ENCODE measurements at places on chromosomes 5 and 9.

DNA sequence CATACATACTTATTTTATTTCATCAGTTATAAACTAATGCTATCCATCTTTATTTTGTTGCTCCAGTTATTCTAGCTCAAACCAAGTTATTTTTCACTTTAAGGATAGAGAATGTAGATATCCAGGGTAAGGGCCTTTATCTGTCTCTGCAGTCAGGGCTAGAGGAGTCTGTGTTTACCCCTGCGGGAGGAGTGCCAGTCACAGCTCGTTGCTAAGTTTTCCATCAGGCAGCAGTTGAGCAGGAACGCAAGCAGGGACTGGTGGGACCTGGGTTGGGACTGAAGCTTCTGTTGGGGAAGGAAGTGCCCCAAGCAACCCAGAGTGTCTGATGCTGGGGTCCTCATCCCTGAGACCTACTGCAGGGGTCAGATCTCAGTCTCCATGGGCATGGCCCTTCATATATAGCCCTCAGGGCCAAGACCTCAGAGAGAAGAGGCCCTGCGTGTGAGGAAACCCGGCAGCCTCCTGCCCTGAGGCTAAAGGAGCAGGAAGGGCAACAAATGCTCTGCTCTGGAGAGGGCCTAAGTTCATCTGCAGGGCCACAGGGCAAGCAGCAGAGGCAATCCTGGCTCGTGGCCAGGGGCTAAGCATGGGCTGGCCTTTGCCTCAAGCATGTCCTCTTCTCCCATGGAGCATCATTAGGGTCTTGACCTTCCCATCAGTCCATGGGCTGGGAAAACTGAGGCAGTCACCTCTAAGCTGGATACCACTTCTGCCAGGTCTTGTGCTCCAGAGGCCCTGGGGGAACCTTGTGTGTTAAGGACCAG, 6.6 kb downstream of the SLC22A4 start:
- no peak for DNase-seq

DNA sequence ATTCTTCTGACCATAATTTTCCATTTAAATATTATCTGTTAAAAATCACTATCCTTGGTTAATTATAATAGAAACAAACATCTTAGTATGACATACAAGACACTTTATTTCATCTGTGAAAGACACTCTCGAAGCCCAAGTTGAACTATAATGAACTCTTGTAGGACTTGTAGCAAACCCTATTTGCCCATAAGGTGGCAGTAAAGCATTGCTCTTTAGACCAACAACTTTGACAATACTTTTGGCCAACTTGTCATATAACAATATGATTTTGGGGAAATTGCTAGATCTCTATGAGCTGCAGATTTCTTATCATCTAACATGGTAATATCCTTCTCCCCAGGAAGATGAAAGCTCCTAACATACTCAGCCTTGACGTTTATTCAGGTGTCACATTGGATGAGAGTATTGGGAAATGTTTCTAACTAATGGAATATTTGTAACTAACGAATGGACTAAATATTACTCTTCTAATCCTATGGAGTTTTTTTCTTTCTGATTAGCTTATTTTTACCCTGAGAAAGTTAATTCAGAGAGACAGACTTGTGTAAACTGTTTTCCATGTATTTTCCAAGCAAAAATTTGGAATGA, 11.0 kb downstream of the SPINK14 start:
- DNase-seq: no peak

- no peak for DNase-seq
Measured at GRCh38 chr5:161600156-161600555, 53.6 kb upstream of the GABRB2 start.

DNA sequence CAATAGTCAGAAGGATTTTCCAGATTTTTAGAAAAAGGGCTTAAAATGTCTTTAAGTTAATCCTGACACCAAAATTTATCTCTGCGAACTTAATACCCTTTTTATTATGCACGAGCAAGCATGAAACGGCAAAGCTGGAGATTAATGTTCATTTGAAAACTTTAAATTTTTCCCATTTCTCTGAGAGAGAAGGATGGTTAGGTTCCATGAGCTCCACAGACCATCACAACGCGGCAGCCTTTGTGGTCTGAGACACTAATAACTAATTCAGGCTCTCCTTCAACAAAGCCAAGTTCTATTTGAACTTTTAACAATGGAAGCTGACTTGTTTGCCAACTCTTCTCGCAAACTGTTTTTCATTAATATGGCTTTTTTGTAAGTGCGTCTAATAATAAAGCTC, 94.7 kb downstream of the MYO10 start:
- DNase-seq: no peak

GRCh38 chr5:352639-353611, 31.4 kb downstream of the AHRR start:
- no peak for DNase-seq

DNA sequence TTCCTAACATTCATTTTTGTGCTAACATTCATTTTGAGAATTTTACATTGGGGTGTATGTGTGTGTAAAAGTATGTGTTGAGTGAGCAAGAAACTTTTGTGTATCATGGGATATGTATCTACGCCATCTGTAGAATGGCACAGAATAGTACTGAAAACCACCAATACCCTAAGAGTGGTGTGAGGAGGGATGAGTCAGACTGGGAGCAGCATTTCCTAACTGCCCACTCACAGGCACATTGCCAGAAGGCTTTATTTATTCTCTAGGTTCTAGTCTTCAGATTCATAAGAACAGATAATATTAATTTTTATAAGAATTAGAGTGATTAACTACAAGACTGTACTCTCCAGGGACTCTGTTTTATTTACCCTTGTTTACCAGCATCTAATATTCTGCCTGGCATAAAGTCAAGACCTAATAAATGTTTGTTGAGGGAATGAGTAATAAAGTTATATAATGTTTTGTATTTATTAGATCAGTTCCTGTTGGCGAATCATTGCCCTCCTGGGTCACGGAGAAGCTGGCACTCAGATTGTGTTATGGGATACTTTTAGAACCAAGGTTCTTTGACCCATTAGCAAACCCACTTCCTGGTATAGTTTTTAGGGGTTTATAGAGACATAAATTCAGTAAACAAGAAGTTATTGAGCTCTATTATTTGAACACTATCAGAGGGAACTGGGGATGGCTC, 159.1 kb upstream of the PPP2R2B start:
- no peak for DNase-seq

DNA sequence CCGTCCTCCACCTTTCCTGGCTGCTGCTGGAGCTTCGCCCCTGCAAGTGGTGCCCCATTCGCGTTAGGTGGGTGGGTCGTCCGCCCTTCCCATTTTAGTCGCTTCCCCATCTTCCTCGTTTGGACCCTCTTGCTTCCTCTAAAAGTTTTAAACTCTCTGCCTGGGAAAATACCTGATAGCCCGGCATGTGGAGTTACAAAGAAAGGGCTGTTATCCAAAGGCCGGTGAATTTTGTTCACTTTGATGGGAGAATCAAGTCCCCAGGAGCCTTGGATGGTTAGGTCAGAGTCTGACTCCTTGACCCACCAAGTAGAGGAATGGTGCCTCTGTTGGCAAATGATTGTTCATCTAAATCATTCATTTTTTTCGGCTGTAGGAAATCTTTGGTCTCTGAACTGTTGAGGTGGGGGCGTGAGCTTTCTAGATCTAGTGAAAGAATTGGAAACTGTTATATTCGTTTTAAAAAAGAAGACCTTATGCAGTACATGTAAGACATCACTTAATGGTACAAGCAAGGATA, 29.5 kb upstream of the APC start:
- no peak for DNase-seq

DNA sequence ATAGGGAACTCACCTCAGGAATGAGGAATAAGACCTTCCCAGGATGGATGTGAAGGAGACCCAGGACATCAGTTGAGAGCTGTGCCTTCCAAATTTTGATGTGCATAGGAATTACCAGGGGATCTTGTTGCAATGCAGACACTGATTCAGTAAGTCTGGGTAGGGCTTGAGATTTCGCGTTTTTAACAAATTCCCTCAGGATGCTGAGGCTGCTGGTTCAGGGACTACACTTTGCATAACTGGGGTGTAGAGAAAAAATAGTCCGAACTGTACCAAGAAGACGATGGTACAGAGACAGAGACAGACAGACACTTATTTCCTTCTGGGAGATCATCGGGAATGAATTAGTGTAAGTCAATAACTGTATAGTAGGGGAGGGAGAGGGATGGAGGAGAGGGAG, 82.3 kb upstream of the FREM1 start:
- DNase-seq: no peak

GRCh38 chr5:169223595-169223953, 77.4 kb downstream of the SLIT3 start:
- DNase-seq: no peak

GRCh38 chr5:127601111-127601510, 47.8 kb upstream of the CTXN3 start:
- no peak for DNase-seq

- DNase-seq: no peak
Measured at GRCh38 chr9:88399966-88400365, 11.7 kb downstream of the SPIN1 start.

DNA sequence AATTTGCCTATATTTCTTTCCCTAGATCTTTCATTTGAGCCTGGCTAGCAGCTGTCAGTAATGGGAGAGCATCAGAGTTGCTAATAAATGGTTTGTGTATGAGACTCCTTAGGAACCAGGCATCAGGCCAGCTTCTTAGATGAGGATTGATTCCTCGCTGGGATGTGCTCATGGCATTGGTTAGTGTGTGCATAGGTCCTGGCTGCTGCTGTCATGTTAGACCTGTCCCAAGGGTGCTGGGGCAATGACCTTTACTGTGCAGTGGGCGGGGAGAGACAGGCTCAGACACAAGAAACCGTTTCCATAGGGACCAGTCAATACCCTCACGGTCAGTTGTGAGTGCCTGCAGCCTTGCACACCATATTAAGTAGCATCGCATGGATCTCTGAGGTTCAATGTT, 112.3 kb upstream of the NR3C1 start:
- DNase-seq: no peak

DNA sequence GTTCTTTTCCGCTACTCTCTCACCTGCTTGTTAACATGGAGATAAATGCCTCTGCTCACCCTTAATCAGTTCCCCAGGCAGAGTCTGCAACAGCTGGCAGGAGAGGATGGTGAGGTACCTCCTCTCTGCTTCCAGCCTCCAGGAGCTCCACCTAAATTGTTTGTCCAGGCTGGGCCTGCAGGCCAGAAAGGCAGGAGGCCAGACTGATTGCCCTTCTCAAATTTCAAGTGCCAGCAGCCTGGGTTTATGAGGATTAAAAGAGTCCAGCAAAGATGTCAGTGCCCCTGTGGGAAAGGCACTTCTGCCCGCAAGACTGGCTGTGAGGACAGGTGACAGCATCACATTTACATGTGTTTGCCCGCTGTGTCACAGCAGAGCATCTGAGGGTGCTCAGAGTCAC, 19.8 kb downstream of the CORO2A start:
- no peak for DNase-seq

DNA sequence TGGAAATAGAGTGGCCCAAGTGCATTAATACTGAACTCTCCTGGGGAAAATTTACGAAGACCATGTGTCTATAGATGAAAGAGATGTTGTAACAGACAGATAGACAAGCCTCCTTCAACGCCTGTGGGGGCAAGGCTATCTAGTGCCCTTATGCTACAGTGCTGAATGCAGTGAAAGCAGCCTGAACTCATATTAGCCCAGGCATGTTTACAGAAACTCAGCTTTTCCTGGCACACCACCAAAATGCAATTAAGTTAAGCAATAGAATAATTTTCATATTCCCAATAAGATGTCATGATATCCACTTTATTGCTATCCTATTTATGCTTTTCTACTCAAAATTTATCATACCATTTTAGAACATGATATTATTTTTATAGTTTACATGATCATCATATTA, 277.0 kb downstream of the DIRAS2 start:
- DNase-seq: no peak

GRCh38 chr9:127878001-127878651, 651 bp upstream of the AK1 start:
- DNase-seq: no peak

GRCh38 chr5:54090495-54091120, 219.8 kb downstream of the ARL15 start:
- DNase-seq: no peak

DNA sequence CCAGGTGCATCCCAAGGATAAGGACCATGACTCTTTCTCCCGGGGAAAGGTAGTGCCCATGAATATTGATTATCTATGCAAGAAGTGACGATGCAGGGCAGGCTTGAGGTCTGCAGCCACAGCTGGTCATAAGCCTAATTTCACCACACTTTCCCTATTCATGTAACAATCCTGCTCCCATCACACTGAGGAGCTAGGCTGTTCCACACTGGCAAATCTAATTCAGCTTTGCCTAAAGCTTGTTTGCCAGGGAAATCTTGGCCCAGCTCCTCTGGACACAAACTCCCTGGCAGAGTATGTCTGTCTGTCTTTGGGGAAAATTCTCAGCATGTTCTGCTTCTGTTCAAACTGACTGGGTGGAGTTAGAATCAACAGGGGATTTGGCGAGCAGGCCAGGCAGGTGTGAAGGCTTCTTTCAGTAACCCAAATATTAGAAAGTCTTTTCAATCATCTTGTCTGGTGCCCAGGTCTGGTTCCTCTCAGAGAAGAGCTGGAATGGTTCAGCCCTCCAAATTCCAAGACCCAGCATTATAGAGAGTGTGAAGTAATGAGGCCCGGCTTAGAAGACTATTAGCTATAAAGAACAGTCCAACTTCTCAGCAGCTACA, 88.5 kb upstream of the SPDL1 start:
- DNase-seq: no peak

DNA sequence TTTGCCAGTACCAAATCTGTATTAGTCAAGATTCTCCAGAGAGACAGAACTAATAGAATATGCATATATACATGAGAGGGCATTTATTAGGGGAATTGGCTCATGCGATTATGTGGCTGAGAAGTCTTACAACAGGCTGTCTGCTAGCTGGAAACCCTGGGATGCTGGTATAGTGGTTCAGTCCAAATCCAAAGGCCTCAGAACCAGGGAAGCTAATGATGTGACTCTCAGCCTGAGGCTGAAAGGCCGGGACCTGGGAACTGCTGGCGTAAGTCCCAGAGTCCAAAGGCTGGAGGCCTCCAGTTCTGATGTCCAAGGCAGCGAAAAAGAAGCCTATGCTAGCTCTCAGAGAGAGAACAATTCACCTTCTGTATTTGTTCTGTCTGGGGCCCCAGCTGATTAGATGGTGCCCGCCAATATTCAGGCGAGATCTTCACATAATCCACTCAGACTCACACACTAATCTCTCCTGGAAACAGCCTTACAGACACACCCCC, 84.1 kb downstream of the KIAA1958 start:
- no peak for DNase-seq

GRCh38 chr9:34987160-34987901, 2.2 kb upstream of the DNAJB5 start:
- DNase-seq: no peak

DNA sequence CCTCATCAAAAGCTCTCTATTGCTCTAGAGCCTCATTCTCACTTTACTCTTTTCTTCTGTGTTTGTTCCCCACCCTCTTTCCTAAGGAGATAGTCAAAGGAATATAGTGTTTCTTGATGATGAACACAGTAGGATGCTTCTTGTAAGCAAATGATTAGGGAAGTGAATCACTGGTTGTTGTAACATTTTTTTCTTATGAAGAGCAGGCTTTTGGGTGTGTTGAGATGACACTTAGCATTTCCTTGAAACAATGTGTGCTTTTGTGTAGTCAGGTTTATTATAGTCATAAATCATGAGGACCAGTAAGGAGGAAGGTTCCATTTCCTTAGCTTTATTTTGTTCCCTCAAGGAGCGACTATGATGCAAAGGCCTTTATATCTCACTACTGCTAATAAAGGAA, 1991.3 kb upstream of the C9orf72 start:
- no peak for DNase-seq

- no peak for DNase-seq
Measured at GRCh38 chr9:129509533-129509928, 111.4 kb downstream of the C9orf50 start.

Measured in activated CD4-positive, CD25-positive, alpha-beta regulatory T cell (primary cell).